ENCODE measurements at places on chromosomes 12 and 14.

- no peak for DNase-seq
Measured at GRCh38 chr14:82854131-82854530, 1320.5 kb upstream of the SEL1L start.

GRCh38 chr12:21788089-21788983 lies 13.8 kb upstream of the KCNJ8 start:
- no peak for DNase-seq

DNA sequence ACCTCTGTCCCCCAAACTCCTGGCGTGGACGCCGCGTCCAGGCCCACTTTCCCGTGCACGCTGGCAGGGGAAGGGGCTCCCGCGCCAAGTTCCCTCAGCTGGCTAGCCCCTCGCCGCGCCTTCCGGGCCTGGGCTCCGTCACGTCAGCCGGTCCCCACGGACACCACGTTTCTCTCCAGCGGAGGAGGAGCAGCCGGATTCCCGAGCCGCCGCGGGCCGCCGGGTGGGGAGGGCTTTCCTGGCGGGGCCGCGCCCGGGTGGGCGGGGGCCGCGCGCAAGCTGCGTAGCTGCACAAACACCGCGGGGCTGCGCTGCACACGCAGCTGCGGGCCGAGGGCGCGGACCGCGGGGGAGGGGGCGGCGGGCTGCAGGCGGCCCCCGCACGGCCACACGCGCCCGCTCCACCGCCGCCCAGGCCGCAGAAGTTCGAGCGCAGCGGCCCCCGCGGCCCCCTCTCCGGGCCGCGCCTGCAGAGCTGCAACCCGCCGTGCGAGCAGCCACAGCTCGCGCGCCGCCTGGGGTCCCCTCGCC lies 45.1 kb upstream of the PNMA1 start:
- peak; percentile 79 for DNase-seq

DNA sequence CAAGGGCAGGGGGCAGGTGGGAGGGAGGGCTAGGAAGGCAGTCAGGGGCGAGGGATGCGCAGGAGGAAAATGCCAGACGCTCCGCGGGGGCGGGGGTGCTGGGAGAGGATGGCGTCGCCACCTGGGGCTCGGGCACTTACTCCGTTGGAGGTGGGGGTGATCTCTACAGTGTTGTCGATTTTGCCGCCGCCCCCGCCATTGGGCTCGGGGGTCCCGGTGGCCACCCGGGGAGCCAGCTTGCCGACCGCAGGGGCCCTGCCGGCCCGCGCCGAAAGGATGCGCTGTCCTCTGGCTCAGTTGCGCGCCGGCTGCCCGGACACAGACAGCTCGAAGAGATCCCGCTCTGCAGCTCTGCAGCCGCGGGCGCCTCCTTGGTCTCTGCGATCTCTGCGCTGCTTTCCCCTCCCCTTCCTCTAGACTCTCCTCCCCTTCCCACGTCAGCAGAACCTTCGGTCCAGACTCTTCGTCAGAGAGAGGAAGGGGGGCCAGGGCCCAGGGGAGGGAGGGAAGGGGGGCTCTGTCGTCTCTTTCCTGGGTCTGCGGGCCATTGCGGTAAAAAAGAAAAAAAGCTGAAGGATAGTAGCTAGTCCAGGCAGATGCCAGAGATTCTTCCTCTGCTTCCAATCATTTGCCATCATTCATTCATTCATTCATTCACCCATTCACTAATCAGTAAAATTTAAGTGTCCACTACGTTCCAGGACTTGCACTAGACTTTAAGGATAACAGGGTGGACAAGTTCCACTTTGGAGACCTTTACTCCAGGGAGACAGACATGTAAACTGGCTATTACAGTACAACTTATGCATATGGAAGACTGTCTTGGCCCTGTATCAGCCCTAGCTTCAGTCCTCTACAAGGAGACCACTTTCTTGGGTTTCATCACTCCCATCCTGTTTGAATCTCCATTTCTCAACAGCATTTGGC lies at the start of gene SLC22A17:
TSS of gene SLC22A17 (minus strand) at position 382 of the 927 bp plus-strand sequence.
- DNase-seq = peak; percentile 93

- no peak for DNase-seq
Measured at GRCh38 chr12:110668480-110669192, 20.3 kb downstream of the HVCN1 start.

DNA sequence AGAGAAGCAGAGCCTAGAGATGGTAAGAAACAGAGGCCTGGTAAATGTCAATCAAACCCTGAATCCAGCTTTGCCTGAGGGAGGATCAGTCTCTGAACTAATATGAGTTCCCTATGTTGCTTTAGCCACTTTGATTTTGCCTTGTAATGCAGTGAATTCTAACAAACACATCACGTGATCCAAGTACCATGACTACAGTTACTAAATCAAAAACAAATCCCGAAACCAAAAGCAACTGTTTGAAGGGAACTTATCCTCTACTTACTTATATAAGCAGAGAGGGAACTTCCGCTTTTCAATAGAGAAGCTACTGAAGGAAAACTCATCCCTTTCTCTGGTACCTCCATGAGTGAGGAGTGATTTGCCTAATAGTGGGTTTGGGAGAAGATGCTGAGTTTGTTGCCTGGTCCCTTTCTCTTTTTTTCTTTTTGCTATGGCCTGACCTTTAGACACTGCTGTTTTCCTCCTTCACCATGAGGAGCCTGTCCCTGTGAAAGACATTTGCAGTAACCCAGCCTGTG lies 7.7 kb upstream of the PPTC7 start:
- DNase-seq = peak; percentile 57

- DNase-seq = peak; percentile 64
Measured at GRCh38 chr12:32501835-32502333, 102.5 kb downstream of the FGD4 start.

DNA sequence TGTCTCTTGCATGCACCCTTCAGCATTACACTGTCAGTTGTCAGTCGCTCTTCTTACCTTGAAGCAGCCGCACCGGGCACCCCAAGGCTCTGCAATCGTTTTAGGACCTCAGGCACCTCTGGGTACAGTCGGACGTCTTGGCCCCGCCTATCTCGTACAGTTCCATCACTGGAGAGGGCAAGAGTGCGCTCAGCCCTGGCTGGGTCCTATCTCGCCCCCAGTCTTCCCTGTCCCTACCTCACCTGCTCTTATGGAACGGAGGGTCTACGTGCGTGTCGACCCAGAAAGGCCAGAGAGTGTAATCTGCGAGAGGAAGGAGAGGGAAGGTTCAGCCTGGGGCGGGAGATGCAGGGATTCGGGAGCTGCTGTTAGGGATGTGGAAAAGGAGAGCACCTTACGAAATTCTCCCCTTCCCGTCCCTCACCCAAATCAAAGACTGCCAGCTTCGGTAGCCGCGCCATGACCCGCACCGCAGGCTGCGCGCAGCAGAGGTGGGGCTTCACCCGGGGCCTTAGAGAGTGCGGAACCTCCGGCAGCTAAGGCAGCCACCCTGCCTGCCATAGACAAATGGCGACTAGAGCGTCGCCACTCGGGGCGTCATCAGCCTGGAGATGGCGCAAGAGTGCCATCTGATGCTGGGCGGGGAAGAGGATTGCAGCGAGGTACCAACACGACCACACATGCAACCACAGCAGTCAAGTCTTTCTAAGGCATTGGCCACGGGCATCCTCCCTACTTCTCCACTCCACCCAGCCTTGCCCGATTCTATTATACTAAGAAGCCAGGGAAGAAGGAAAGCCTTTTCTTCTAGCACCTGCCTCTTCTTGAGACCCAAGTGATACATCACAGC lies at the start of gene MDP1:
TSS of gene MDP1 (minus strand) at position 572 of the 850 bp plus-strand sequence. CDS start at position 461, 111 bp downstream.
- DNase-seq = peak; percentile 85

DNA sequence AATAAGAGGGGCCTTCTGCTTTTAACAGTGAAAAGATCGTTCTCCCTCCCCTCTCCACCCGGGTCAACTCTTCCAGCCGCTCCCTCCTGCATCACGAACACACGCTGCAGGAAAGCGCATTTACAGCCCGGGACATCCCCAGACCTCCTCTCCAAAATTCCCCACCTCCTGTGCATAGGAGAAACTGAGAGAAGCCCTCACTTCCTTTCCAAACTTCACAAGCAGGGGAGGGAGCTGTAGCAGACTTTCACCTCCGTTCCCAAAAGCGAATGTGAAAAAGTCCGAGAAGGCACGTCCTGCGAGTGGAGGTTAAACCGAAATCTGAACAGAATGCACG lies 513 bp downstream of the BCAT1 start:
- DNase-seq = peak; percentile 42
